ENCODE measurements at places on chromosomes 5 and 9. TPM values are rescaled to one million over a fixed set of nuclear protein-coding genes. Genes with fewer than 3 reads are reported as not detected.

Gene PSAT1
- 11.6 TPM for polyA plus RNA-seq

Gene F2RL2
- 0.49 TPM for polyA plus RNA-seq

Gene SLC1A1
- not detected for polyA plus RNA-seq

Gene DND1
- polyA plus RNA-seq: not detected

Gene C7
- not detected for polyA plus RNA-seq

Gene SHISAL2B
- not detected for polyA plus RNA-seq

Gene NUTM2G
- 0.14 TPM for polyA plus RNA-seq

Gene GAPT
- polyA plus RNA-seq: 1.3 TPM

Gene MEF2C
- polyA plus RNA-seq: not detected
